Stimulated activated CD8-positive, alpha-beta memory T cell treated with anti-CD3 and anti-CD28 coated beads, Interleukin-4, amount 100 ng/mL, for 48 hours (primary cell): ENCODE measurements at places on chromosomes 6 and 20.

DNA sequence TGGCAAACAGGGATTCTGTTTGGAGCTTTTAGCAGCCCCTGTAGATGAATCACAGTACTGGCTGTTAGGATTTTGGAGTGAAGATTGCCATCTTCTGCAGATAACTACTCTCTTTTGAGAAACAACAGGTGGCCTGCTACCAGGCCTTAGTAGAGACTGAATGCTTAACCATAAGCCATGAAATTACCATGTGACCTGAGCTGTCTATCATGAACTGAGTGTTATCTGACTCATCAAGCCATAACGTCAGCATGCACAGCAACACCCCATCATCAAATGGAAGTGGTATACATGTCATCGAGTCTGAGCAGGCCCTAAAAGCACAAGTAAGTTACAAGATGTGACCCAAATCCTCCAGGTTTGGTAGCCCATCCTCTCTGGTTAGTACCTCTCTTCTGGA lies 132.6 kb downstream of the GPR63 start:
- no peak for DNase-seq

DNA sequence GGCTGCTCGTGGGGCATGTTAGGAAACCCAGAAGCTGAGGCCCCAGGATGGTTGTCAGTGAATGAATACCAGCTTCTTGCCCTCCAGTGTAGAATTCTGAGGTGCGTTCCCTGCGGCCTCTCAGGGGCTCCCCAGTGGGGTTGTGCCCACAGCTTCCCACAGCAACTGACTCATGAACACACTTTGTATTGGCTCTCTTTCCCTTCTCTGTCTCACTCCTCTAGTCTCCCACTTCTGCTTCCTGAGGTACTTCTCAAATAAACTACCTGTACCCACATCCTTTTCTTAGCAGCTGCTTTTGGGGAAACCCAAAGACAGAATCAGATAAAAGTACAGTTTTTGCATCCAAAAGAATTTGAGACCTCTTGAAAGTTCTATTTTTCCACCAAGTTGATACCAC lies 107.7 kb upstream of the JAG1 start:
- DNase-seq, result no peak

DNA sequence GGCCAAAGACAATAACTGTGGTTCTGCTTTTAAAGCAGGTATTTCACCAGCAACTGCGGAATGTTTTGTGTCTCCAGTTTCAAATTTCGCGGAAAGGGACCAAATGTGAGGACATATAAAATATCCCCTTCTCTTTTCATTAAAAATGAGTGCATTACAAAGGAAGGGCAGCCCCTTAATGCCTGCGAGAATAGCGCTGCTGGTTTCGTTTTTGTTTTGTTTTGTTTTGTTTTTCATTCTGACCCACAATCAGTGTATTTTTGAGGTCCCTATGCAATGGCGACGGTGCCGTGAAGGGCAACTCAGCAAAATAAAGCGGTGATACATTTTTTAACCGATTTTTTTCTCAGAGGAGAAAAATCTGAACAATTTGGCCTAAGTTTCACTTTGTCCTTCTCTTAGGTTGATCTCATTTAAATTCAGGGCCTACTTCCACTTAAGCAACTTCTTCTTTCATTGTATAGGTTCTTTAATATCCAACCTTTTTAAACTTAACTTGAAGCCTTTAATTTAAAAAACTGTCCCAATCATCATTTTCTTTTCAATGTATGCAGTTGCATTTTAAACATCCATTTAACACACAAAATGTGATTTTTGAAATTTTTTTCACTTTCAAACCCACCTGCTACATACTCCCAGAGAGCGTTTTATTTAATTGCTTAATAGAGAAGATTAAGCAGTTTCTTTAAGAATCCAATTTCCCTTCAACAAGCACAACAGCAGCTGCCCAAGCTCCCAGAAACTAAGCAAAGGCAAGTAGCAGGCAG lies 2.9 kb upstream of the HIVEP2 start:
- peak; percentile 41 for DNase-seq

- DNase-seq, result peak; percentile 23
These were observed 99.9 kb upstream of the MYLIP start for GRCh38 chr6:16028966-16029365.

- DNase-seq, result no peak
These were observed 32.5 kb upstream of the VEGFA start for GRCh38 chr6:43737272-43738081.

GRCh38 chr6:6697620-6698019 lies 109.1 kb downstream of the LY86 start:
- DNase-seq, result no peak

DNA sequence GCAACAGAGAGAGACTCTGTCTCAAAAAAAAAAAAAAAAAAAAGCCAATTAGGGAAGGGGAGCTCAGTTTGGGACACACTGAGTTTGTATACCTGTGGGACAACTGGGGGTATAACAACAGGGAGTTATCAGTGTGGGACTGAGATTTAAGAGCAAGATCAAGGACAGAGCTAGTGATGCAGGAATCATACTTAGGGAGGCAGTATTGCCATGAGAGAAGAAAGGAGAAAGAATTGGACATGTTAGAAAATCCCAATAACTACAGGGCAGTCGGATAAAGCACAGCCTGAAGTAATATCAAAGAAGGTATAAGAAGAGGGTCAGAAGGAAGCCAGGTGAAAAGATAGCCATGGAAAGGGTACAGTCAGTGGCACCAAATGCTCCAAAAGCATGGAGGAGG lies 121.2 kb downstream of the PTPRT start:
- DNase-seq, result no peak

GRCh38 chr20:49668181-49668877 lies 45.3 kb downstream of the B4GALT5 start:
- peak; percentile 81 for DNase-seq

GRCh38 chr6:53892707-53893106 lies 97.9 kb downstream of the LRRC1 start:
- no peak for DNase-seq

DNA sequence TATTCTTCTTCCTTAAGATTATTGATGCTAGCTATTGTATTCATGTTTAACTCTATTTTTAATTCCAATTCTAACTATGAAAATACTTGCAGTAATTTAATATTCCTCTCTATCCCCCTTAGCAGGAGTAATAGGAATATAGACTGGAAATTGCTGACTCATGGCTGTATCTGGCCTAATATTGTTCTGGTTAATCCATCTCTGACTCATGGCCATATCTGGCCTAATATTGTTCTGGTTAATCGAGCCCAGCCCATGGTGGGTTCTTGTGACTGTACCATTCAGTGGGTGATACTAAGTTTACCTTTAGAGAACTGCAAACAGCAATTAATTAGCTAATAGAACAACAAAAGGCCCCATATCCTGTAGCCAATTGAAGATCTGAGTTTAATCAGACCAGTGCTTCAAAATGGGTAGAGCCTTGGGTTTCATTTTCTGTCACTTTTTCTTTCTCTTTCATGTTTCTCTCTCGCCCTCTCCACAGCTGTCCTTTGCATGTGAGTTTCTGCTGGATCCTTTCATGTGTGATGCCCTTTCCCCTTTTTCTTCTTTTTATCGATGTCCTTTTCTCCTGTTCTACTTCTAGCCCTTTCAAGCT lies 50.6 kb downstream of the SLC22A3 start:
- DNase-seq, result no peak

- DNase-seq, result no peak
These were observed 130.5 kb upstream of the CNR1 start for GRCh38 chr6:88296694-88297093.

GRCh38 chr20:14633507-14633906 lies 296.1 kb upstream of the FLRT3 start:
- no peak for DNase-seq

GRCh38 chr20:37520419-37520955 lies 563 bp upstream of the NNAT start:
- DNase-seq, result no peak

DNA sequence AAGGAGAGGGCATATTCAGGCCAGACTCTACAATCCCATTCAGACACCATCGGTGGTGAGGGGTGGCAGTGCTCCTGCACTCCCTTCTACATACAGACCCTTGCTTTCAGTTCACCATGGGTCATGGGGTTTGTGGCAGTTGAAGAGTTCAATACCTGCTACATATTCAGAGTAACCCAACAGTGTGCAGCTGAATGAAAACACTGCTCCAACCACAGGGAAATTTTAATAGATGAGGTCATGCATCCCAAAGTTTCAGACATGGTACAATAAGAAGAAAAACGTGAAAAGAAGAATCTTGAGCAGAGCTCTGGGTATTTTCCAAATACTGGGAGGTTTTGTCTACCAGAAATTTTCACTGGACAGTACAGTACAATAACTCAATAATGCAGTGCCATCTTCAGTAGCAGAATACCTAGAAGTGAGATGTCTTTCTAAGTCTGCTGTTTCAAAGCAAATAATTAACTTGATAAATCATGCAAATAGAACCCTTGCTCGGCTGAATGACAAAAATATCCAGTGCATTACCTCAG lies 162.1 kb downstream of the PTPRK start:
- no peak for DNase-seq
